Ovary (tissue), 10 donors: ENCODE measurements at places on chromosomes 6 and 20. TPM values are rescaled to one million over a fixed set of nuclear protein-coding genes. Genes with fewer than 3 reads are reported as not detected.

The DEF6 gene
- polyA plus RNA-seq = 1.5 TPM

The OOEP gene
- polyA plus RNA-seq = 0.43 TPM

DNA sequence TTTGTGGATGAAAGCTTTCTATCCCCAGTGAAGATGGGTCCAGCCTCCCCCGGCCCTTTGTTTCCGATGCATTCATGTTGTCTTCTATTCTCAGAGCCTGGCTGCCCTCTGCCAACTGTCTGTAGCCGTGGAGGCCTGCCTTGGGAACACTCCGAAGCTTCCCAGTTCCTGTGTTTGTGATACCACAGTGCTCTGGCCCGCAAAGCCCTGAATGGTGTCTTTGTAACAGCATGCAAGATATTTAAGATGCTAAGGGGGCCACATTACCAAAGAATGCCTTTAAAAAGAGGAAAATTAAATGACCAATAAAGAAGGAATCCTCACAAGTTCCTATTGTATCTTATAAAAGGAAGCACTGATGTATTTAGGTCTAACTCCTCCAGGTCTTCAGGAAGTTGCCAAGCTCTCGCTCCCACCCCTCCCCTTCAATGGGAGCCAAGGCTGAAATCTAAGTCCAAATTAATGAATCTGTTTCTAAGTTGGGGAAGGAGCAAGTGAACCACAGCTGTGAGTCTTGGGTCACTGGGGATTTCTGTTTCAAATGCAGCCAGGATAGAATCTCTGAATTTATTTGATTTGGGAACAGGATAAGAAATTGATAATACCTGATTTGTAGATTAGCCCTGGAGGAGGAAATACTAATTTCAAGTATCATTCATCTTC, 596.1 kb downstream of the QKI start:
- DNase-seq = no peak

The IPCEF1 gene
- 1.8 TPM for polyA plus RNA-seq

The ZBTB22 gene
- 13.7 TPM for polyA plus RNA-seq

- no peak for DNase-seq
Observed at GRCh38 chr20:36465109-36466080, 75.9 kb upstream of the MYL9 start.

DNA sequence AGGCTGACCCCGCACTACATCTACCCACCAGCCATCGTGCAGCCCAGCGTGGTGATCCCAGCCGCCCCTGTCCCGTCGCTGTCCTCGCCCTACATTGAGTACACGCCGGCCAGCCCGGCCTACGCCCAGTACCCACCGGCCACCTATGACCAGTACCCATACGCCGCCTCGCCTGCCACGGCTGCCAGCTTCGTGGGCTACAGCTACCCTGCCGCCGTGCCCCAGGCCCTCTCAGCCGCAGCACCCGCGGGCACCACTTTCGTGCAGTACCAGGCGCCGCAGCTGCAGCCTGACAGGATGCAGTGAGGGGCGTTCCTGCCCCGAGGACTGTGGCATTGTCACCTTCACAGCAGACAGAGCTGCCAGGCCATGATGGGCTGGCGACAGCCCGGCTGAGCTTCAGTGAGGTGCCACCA, 16.4 kb downstream of the RBM38 start:
- no peak for DNase-seq

DNA sequence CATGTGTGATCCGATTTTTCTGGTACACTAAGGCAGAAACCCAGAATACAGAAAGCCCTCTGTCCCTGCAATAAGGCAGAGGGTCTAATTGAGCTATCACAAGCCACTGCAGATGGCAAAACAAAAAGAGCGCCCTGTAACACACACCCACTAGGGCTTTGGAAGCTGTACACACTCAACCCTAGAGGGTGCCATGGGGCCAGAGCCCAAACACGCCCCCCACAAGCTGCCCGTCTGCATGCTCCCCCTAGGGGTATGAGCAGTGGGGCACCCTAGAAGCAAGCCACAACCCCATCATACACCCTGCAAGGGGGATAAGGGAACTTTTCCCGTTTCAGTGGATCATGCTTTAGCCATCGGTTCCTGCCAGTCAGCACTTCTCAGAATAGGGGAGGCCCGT, 62.2 kb upstream of the PDE10A start:
- no peak for DNase-seq

GRCh38 chr20:50689864-50690649, 1.3 kb downstream of the RIPOR3 start:
- DNase-seq = peak; percentile 44

The PI16 gene
- polyA plus RNA-seq = 43.1 TPM

GRCh38 chr6:104597541-104598050, 262.1 kb downstream of the HACE1 start:
- DNase-seq = no peak

The SPATS1 gene
- polyA plus RNA-seq = not detected

The PNPLA1 gene
- polyA plus RNA-seq = 0.07 TPM

The GDAP1L1 gene
- 1.6 TPM for polyA plus RNA-seq

DNA sequence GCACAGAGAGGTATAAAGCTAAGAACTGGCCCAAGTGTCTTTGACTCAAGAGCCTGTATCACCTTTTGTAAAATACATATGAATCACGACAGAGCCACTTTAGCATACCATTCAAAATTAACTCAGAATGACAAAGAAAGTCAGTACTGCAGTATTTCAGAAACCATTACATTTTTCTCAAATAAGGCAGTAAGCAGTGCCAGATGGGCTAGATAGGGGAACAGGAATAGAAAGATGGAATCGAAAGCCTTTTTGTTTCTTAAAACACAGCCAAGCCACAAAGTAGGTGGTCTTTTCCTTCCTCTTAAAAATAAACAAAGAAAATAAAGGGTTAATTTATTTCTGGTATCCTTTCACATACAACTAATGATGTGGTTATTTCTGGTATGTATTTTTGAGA, 10.3 kb downstream of the CLDN20 start:
- no peak for DNase-seq

The SLC17A2 gene
- polyA plus RNA-seq = not detected

GRCh38 chr6:75893776-75894152, 144.7 kb downstream of the MYO6 start:
- no peak for DNase-seq

The RAET1E gene
- 0.23 TPM for polyA plus RNA-seq

DNA sequence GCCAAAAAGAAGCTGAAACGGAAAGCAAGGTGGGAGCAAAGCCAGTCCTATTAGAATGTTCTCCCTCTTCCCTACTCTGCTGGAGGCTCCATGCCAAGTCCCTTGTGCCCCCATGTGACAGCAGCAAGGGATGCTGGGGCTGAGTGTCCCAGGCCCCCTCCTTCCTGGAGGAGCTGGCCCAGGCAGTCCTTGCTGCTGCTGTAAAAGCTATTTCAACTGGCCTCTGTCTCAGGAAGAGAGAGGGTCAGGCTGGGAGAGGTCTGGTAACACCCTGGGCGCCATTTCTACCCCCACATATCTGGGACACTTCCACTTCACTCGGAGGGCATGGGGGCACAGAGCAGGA, 25.0 kb downstream of the TTBK1 start:
- DNase-seq = no peak

- no peak for DNase-seq
Observed at GRCh38 chr6:167676666-167677421, 149.9 kb upstream of the AFDN start.

The GFRA4 gene
- 0.22 TPM for polyA plus RNA-seq

- no peak for DNase-seq
Observed at GRCh38 chr20:63055575-63056235, 48.9 kb upstream of the BHLHE23 start.

GRCh38 chr20:43789593-43789992, 62.8 kb upstream of the GTSF1L start:
- no peak for DNase-seq

The NKX2-4 gene
- polyA plus RNA-seq = not detected

GRCh38 chr20:48463916-48464315, 363.9 kb downstream of the PREX1 start:
- no peak for DNase-seq

DNA sequence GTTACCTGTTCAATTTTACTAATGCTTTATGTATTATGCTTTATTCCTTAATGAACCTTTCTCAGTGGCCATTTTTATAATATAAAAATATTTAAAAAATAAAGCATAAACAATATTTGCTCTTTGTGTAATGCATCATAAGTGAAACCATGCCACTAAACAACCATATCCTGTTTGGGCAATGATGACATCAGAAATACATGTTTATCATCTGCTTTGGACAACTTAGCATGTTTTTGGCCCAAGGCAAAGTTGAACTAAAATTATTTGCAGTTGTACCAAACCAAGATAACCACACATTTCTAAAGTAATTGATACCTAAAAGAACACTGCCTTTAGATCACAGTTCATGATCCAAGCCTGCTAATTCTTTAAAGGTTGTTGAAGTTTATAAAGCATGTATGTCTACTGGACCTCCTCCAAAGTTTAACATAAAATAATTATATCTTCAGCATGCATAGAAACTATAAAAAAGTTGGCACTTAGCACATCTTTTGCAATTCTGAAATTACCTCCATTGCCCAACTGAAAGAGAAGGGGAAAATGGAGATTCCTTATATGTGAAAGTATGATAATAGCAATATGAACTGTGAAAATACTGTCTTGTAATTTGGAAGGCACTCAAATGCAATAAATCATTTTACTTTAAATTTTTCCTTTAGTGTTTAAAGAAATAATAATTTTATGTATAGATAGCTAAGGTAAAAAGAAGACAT, 325.6 kb upstream of the RUNX2 start:
- no peak for DNase-seq

The IMPG1 gene
- polyA plus RNA-seq = not detected

DNA sequence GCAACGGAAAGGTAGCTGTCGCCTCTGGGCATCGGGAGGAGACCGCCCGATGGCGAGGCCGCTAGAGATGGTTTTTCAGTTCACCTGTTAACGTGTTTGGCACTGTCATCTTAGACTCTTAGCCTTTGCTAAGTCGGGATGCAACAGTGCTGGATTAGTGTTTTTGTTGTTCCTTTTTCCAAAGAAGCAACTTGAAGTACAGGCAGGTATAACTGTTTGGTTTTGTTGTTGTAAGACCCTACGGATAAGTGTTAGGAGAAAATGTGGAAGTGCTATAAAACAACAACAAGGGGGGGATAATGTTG, 723 bp downstream of the MANEA start:
- no peak for DNase-seq

The F13A1 gene
- polyA plus RNA-seq = 124 TPM

- no peak for DNase-seq
Observed at GRCh38 chr20:17928633-17929311, 39.8 kb downstream of the SNX5 start.

The CALHM5 gene
- polyA plus RNA-seq = 3.2 TPM

The ITPR3 gene
- 3.6 TPM for polyA plus RNA-seq

The TEAD3 gene
- polyA plus RNA-seq = 21.6 TPM

DNA sequence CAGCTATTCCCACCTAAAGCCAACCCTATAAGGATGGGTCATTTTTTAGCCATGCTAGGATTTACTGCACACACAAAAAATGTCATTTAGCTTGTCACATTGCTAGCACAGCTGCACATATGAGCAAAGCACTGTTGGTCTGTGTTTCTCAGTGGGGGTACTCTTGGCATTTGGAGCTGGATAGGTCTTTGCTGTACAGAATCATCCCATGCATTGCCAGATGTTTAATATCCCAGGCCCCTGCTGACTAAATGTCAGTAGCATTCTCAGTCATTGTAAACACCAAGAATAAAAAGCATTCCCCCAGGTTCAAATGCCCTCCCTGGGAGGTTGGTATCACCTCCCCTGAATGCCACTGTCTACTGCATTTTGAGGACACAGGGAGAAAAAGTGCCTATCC, 14.6 kb upstream of the LTV1 start:
- DNase-seq = no peak

- no peak for DNase-seq
Observed at GRCh38 chr20:32050851-32051556, 1.0 kb upstream of the HCK start.

GRCh38 chr20:64238115-64238825, 17.3 kb upstream of the PCMTD2 start:
- no peak for DNase-seq

The ATP9A gene
- 27.8 TPM for polyA plus RNA-seq

DNA sequence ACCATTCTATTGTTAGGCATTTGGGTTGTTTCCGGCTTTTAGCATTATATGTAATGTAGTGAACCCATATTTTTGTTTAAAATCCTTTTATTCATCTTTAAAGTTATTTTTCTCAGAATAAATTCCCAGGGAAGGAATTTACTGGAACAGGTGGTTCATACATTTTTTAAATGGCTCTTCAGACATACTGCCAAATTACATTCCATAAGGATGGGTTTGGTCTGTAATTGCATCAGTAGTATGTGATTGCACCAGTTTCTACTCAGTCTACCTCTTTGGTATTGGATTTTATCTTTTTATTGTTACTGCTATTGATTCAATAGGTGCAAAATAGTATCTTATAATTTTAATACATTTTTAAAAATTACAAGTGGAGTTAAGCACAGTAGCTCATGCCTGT, 27.2 kb downstream of the BRPF3 start:
- no peak for DNase-seq

DNA sequence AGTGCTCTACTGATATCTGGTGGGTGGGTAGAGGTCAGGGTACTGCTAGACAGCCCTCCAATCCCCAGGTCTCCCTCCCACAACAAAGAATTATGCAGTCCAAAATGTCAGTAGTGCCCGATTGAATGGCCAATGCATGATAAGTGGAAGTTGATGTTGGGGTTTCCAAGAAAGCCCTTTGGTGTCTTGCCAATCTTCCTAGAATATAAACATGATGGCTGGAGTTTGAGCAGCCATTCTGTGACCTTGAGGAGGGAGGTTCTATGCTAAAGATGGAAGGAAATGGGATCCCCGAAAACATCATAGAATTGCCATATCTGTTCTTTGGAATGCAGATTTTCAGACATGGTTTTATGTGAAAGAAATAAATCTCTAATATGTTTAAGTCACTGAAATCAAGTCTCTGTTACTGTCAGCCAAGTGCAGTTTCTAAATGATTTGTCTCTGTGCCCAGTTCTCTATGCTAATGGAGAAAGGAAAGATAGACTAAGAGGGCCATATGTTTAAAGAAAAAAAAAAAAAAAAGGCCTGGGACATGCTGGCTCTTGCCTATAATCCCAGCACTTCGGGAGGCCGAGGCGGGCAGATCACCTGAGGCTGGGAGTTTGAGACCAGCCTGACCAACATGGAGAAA, 32.8 kb upstream of the PTPN1 start:
- no peak for DNase-seq

DNA sequence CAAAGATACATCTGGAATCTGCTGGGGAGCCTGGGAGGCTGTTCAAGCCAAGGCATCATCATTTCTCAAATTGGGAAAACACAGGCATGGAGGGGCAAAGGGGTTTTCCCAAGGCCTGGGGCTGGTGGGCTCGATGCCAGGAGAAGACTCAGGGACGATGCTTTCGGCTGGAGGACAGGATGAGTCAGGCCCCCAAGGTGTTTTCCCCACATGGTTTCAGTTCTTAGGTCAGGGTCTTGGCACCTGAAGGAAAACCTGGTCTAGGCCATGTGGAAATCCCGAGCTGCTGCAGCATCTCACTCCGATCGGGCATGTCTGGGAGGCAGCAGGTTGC, 348.1 kb downstream of the CDC5L start:
- no peak for DNase-seq

GRCh38 chr6:148316308-148316707, 26.3 kb upstream of the SASH1 start:
- no peak for DNase-seq

DNA sequence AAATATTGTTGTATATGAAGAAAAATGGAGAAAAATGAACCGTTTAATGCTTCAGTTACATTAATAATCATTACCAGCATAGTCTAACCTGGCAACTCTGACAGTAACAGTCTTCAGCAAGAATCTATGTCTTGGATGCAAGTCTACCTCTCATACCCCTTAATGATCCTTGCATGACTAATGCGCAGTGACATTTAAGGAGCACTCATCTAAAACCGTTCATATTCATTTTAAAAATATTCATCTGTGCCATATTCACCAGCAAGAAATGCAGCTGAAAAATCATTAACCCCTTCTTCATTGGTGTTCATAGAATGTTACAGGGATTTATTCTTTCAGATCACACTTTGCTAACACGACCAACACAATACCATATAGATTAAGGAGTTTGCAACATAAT, 227.2 kb upstream of the ASCC3 start:
- no peak for DNase-seq

The PGC gene
- 0.81 TPM for polyA plus RNA-seq
